ENCODE measurements at places on chromosomes 12 and 14.

- no peak for DNase-seq
Observed at GRCh38 chr12:52455821-52456220, 3.9 kb upstream of the KRT6B start.

GRCh38 chr12:18432206-18432605 is 170.9 kb downstream of the PIK3C2G start:
- DNase-seq = no peak

DNA sequence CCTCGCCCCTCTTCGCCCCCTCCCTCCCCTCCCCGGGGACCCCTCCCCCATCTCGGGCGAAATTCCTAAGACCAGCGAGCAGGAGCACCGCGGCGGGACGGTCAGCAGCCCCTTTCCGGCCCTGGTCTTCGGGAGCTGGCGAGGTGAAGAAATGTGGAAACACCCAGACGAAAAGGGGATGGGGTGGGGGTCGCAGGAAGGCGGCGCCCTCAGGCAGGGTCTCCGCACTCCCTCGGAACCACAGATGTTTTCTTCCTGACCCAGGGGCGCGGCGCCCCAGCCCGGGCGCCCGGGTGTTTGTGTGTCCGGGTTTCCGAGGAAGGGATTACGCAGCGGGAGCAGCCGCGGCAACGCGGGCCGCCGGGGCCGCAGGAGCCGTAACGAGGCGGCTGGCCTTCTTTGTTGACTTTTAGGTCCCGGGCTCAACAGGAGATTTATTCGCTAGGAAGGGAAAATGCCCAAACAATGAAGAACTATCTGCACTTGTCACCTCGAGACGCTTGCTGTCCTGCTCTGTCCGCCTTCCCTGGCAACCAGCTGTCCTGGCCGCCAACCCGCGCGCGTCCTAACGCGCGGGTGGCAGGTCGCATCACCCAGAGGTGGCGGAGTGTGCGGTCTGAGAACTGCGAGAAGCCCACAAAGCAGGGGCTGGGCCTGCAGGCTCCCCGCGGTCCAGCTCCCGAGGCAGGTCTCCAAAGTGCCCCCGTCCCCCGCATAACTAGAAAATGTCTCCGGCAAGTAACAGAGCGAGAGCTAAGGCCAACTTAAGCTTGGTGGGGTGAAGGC is 7.0 kb downstream of the FOXA1 start:
- no peak for DNase-seq

GRCh38 chr12:76878099-76878898 is 520 bp downstream of the CSRP2 start:
- DNase-seq = peak; percentile 39

DNA sequence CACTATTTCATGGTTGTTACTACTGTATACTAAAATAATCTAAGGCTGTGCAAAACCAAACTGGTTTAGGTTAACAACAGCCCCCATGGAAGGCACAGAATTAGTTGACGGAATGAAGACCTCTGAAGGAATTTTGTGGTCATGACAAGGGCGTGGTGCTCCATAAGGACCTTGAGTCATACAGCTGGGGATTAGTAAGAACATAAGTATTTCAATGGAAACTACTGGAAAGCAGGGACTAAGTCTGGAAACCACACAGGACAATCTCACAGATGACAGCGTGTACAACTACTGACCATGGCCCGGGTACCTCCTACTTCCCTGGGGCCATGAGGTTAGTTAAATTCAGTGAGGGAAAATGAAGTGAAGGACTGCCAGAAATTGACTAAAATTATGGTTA is 98.5 kb upstream of the PLEKHA5 start:
- DNase-seq = no peak

Data from DMS79 treated with DMSO at 0.1 percent for 48 hours (cell line).